Eye (tissue), 1 donor: ENCODE measurements at places on chromosomes 7 and 10.

DNA sequence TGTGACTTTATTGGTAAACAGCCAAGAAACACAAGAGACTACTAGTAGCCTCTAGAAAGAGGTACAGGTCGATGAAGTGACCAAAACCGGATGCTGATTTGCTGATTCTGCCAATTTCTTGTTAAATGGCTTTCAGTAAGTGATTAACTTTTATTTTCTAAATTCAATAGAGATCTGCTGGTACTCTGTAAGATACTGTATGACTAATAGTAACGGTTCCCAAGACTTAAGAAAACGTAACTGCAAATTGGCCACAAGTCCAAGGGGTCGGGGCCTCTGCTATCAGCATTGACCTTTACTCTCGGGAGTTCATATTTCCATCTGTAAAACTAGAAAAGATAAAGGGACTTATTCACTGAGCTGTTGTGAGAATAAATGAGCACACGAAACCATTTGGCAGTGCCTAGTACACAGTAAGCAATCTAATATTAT, 1.4 kb downstream of the FAM3C start:
- DNase-seq, result no peak

DNA sequence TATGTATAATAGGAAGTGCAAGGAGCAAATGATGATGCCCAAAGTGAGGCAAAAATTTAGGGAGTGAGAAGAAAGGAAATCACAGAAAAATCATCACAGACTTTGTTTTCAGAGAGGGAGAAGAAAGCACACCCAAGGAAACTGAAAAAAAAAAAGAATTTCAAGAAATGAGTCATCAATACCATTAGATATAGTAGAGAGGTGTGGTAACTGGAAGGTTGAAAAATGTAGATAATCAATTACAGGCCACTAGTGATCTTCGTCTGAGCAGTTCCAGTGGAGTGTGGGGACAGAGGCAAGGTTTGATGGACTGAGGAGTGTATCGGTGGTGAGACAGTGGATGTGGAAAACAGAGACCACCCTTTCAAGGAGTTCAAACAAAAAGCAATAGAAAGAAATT, 31.7 kb downstream of the ASB4 start:
- no peak for DNase-seq

DNA sequence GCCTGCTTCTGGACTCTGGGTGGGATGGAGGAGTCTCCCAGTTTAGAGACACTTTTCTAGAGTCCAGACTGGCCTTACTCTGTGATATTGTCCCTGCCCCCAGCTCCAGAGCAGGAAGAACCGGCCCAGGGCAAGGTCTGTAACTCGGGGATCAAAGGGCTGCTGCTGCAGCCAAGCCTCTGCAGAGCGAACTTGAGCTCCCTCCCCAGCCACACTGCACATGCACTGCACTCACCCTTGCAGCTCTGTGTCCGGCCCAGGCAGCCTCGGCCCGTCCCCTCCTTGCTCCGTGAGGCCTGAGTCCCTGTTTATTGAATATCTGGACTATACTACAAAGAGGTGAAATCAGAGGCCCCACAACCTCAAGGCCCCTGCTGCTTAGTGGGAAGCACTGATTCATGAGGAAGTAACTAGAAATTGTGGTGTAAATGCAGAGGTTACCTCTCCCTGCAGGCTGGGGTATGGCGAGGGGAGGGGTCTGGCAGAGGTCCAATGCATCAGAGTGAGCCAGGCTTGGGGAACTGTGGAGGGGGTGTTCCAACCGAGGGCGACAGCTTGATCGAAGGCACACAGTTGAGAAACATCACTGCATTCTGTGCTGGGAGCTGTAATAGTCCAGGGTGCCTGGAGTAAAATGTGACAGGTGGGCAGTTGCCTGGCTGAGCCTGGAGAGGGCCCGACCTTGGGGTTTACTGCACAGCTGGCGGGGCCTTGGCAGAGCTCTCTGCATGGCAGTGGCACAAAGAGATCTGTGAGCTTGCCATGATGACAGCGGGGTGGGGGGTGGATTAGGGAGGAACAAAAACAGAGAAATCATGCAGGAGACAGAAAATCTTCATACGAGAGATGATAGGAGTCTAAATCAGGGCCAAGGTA, 49.1 kb downstream of the AOC1 start:
- no peak for DNase-seq

DNA sequence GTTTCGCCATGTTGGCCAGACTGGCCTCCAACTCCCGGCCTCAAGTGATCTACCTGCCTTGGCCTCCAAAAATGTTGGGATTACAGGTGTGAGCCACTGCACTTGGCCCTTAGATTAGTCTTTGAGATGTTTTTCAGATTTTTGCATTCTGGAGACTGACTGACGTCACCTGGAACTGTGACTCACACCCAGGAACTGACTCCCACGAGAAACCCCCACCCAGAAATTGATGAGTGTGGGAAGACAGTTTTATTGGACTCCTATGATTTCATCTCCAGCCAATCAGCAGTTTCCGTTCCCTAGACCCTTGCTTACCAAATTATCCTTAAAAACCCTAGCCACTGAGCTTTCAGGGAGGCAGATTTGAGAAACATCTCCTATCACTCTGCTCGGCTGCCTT, 867.3 kb downstream of the TYW1 start:
- DNase-seq, result no peak

DNA sequence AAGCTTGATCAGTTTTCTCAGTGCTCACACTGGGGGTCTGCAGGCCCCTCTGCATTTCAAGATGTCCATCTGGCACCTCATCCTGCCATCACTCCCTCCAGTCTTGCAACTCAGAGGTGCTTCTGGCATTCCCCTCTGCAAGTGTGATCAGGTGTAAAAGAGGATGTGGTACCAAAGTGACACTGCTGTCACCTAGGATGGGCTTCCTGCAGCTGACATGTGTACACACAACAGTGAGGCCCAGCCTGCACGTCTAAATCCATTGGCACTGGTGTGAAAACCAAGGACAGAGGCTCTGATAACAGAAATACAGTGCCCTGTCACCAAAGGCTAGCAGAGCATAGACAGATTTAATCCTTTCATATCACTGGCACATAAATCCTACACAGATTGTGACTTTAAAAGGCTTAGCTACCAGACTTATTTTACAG, 162.5 kb upstream of the CELF2 start:
- peak; percentile 68 for DNase-seq

DNA sequence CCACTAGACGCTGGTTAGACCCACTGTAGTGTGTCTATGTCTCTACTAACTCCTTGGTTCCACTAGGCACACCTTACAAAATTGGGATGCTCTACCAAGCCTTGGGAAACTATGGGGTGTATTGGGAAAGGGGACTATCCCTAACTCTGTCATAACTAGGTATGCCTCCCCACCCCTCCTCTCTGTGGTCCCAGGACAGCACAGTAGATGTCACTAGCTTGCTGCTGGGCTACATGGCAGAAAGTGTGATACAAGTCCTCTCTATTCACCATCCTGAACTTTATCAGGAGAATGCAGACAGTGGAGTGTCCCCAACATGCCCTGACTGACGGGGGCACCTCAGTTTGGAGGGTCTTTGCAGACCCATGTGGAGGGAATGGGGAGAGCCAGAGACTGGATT, 30.3 kb upstream of the TMEM273 start:
- DNase-seq, result no peak

DNA sequence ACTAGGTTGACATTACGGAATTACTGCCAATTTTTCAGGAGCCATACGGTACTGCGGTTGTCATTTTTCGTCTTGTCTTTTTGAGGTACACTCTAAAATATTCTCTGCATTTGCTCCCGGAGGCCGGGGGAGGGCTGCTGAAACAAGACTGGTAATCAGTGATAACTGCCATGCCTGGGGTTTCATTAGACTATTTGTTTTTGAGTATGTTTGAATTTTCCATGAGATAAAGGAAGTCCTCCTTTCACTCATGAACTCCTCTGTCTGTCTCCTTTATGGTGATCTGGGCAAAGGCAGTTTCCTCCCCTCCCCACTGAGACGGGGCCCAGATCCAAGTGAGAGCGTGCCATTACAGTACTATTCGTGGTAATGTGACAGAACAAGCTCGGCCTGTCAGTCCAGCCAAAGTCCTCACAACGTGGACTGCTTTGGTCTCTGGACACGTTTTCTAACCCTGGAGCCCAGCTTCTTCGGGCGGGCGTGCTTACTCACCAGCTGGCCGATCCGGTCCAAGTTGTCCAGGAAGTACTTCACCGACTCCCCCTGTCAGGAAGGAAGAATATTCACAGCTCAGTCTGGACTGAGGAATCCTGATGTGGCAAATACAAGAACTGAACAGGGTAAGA, 45.1 kb downstream of the AMZ1 start:
- DNase-seq, result no peak

DNA sequence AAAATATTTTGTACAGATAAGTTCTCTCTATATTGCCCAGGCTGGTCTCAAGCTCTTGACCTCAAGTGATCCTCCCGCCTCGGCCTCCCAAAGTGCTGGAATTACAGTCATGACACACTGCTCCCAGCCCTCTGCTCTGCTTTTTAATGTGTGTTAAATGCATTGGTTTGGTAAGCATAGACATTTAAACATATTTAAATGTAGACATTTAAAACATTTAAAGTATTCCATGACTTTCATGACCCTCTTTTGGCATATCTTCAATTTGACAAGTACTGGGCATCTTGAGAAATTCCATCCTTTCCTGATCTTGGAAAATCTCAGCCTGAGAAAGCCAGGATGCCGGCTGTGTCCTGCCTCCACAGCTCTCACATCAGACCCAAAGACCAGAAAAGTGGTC, 5.2 kb upstream of the SAR1A start:
- DNase-seq, result no peak

DNA sequence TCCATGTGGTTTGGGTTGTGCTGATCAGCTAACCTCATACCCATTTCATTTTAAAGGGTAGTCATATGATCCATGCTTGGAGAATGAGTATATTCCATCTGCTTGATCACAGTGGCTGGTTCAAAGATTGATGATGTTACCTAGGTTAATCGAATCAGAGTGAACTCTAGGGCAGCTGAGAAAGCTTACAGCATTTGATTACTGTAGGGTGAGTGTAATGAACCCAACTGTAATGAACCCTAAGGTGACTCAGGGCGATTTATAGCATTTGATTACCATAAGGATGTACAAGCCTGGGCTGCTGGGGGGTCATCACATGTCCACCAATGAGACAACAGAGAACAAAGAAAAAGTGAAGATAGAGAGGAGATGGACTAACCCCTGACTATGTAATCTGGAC, 523.1 kb downstream of the ADRA2A start:
- no peak for DNase-seq

- DNase-seq, result no peak
These were observed 13.6 kb downstream of the EIF4EBP2 start for GRCh38 chr10:70417568-70417967.

GRCh38 chr10:123021517-123021916, 12.7 kb downstream of the ACADSB start:
- DNase-seq, result no peak

DNA sequence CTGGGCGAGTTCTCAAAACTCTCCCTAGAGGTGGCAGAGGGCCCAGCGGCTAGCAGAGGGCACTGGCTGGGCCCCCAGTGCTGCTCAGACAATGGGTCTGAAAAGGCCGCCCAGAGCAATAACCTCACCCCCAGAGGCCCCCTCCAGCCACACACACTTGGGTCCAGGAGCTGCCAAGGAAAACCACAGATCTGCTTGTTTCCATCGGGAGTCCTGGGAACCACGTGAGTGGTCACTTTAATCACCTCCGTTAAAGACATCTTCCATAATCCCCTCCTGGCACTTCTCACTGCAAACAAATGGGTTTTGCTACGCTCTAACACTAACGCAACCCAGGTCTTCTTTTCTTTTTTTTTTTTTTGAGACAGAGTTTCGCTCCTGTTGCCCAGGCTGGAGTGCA, 30.0 kb downstream of the NUDT1 start:
- no peak for DNase-seq

DNA sequence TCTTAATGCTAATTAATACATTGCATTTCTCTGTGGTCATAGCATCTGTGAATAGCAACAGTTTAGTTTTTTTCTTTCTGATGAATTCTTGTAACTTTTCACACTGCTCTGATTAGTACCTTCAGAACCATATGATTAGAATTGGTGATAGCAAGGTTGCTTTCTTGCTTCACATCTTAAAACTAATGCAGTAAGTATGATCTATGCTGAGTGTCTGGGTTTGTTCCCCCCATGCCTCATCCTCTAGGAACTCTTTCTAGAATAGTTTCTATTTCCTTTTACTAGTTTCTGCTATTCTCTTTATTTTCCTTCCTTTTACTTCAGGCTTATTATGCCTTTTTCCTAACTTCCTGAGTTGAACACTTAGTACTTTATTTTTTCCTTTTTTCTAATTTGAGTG, 32.4 kb downstream of the TES start:
- DNase-seq, result no peak

DNA sequence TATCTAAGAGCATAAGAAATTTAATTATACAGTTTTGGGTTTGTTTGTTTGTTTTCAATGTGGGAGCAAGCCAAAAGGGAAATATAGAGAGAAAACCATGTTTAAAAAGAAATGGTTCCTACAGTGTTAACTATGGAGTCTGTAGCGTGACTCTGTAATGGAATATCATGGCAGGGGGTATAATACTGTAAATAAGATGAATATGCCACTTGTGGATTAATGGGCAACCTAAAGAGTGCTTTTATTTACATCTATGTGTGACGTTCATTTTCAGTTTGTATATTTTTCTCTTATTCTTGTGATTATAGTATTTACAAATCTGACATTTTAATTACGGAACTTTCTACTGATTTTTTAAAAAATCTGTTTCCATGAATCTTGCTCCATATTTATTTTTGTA, 95.9 kb downstream of the POLL start:
- DNase-seq, result no peak

- DNase-seq, result peak; percentile 75
These were observed 1.9 kb downstream of the TTYH3 start for GRCh38 chr7:2633538-2634266.

- no peak for DNase-seq
These were observed 106.3 kb downstream of the GLRX3 start for GRCh38 chr10:130242513-130242912.

- DNase-seq, result no peak
These were observed 7.8 kb downstream of the PROSER2 start for GRCh38 chr10:11830836-11831519.

DNA sequence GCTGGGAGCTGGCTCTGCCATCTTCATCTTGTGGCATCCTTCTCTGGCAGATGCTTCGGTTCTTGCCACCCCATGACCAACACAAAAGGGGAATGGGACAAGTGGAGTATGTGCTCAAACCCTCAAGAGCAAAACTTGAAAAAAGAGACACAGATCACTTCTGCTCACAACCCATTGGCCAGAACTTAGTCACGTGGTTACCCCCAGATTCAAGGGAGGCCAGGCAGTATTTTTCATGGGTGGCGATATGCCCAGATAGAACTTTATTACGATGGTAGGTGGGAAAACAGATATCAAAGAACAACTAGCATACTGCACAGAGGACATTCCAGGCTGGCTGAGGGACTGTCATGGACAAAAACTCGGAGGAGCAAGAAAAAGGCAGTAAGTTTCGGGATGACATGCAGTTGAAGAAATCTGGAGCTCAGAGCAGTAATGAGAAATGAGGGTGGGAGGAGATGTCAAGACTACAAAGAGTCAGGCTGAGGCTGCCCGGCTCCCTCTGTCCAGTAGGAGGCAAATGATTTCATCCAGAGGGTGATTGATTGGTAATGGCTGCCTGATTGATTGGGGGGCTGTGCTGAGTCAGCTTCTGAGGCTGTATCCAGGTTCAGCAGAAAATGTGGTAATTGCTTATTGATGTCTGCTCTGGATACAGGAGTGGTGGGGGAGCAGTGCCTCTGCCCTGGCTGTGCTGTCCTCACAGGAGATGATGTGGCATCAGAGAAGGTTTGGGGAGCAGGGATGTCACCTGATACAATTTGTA, 25.3 kb downstream of the COL13A1 start:
- no peak for DNase-seq

GRCh38 chr7:22129819-22130580, 184.3 kb upstream of the CDCA7L start:
- DNase-seq, result no peak
